CD4-positive, alpha-beta T cell treated with Interleukin-17A for 4 hours (primary cell): ENCODE measurements at places on chromosomes 3 and 15.

GRCh38 chr3:72231439-72232196, 446.7 kb upstream of the PROK2 start:
- DNase-seq, result no peak

DNA sequence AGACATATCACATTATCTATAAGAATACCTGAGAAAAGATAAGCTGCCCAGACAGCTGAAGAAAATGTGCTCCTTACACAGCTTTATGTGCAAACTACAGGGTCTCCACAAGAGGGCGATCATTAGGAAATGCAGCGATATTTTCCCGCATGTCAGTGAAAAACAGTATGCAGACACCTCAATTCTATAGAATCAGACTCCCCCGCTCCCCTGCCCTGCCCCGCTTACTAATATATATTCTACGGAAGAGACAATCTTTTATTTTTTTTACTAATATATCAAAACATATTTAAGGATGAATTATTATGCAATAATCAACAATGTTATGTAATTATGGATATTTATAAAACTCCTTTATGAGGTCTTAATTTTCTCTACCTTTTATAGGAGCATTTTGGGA, 681.3 kb downstream of the ROBO1 start:
- no peak for DNase-seq

DNA sequence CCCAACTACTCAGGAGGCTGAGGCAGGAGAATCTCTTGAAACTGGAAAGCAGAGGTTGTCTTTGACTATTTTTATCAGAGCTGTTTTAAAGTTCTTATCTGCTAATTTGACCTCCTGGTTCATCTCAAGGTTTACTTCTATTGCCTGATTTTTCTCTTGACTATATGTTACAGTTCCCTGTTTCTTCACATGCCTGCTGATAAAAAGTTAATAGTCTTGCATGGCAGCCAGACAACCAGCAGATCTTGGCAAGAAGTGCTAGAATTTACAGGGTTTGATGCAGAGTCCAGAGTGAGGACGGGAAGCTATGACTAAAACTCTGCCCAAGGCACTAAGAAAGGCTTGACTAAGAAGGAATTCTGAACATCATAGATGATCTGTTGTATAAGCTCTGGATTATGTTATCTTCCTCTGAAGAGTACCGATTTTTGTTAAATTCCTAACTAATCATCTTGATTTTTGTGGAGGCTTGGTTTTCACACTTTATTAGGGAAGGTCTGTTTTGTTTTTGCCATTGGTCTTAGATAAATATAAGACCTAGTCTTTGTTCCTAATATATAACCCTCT, 85.9 kb downstream of the CHSY1 start:
- no peak for DNase-seq

- DNase-seq, result no peak
Measured at GRCh38 chr15:33675246-33675645, 293.1 kb upstream of the CHRM5 start.

GRCh38 chr3:65439641-65440284, 599.0 kb downstream of the MAGI1 start:
- no peak for DNase-seq
